ENCODE measurements at places on chromosomes 2 and 18.

GRCh38 chr18:49788327-49788898 lies 24.9 kb downstream of the ACAA2 start:
- no peak for DNase-seq

- DNase-seq, result no peak
Measured at GRCh38 chr2:24875272-24875671, 44.8 kb downstream of the ADCY3 start.

GRCh38 chr2:3108710-3109702 lies 268.6 kb downstream of the EIPR1 start:
- no peak for DNase-seq

DNA sequence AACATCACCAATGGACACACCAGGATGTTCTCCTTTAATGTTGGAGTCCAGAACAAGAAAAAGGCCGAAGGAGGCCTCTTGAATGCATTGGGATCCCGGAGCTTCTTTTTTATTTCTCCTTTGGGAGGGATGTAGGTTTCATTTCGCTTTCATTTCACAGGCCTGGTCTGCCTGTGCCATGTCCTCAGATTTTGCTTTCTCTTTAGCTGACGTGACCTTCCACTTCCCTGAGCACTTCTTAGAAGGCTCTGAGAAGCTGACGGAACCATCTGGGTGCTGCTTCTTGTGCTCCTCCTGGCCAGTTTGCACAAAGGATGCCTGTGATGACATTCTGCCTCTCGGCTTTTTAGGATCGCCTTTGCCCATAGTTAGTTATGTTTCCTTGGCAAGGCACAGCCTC lies 15.1 kb upstream of the MBOAT2 start:
- no peak for DNase-seq

DNA sequence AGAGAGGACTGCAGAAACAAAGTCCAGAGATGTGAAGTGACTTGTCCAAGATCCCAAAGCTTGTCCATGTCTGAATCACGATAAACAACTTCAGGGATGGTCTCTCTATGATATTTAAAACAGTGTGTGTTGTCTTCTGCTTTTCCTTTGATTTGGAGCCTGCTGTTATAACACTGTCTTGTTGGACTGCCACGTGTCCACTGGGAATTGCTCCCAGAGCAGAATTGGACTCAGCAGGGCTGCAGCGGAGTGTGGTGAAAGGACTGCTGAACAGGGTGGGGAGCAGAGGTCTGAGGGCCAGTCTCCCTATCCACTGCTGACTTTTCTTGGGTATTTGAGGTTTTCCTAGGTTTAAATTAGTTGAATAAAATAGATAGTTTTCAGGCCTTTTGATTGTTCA lies 68.3 kb downstream of the IL1R2 start:
- no peak for DNase-seq

DNA sequence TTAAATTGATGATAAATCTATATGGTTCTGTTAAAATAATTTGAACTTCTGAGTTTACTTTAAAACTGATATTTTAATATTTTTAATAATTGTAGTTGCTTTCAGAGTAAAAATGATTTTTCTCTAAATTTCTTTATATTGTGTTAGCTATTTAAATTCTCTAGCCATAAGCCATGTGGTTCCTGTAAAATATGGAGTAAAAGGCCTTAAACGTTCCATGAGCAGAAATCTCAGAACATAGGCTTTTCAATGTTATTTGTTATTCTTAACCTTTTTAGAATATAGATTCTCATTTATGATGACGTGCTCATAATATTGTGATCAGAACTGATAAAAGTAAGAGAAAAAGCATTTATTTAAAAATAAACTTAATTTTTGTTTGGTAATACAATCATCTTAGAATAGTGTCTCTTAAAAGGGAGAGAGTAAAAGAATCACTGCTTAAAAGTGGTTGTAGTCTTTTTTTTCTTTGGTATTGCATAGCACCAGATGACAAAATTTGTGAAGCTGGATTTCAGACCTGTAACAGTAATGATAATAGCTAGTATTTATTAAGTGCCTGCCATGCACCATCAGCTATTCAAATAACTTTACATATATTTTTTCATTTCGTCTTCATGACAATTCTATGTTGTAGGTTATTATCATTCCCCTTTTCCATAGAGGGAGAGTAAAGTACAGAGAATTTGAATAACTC lies 2.7 kb downstream of the BMPR2 start:
- no peak for DNase-seq
